Activated naive CD8-positive, alpha-beta T cell treated with anti-CD3 and anti-CD28 coated beads, Interleukin-2, amount 10 ng/mL, durations not matched to agents 7 days and 5 days (primary cell): ENCODE measurements at places on chromosomes 13 and 19. TPM values are rescaled to one million over a fixed set of nuclear protein-coding genes. Genes with fewer than 3 reads are reported as not detected.
A peak's percentile ranks its signal among the peaks of the same experiment; 100 is the strongest.

DNA sequence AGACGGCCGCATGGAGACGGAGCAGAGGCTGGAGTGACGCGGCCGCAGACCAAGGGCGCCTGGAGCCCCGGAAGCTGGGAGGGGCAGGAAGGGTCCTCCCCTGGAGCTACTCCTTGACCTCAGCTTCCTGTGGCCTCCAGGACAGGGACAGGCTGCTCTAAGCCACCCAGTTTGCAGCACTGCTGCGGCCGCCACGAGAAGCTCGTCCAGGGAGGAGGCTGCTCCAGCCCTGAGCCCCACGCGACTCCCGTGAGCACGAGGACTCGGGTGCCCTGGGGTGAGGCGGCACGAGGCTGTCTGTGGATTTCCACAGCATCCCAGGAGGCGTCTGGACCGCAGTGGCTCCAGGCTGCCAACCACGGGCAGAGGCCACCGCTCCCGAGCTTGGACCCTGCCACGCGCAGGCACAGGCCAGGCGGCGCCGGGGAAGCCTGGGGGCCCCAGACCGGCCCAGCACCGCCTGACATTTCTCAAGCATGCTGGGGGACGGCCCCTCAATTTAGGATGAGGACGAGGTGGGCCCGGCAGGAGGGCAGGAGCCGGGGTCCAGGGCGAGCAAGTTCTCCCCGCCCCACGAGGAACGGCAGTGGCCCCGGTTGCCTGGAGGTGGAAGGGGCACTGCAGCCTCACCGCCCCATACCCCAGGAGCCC is 10.7 kb downstream of the SBNO2 start:
- no peak for DNase-seq

GRCh38 chr13:29883941-29884518 is 33.6 kb upstream of the UBL3 start:
- DNase-seq = no peak

The PLEKHF1 gene
- total RNA-seq = 35.9 TPM

The C19orf33 gene
- not detected for total RNA-seq

GRCh38 chr19:57633832-57634131 is 814 bp downstream of the ZNF211 start:
- DNase-seq = no peak

DNA sequence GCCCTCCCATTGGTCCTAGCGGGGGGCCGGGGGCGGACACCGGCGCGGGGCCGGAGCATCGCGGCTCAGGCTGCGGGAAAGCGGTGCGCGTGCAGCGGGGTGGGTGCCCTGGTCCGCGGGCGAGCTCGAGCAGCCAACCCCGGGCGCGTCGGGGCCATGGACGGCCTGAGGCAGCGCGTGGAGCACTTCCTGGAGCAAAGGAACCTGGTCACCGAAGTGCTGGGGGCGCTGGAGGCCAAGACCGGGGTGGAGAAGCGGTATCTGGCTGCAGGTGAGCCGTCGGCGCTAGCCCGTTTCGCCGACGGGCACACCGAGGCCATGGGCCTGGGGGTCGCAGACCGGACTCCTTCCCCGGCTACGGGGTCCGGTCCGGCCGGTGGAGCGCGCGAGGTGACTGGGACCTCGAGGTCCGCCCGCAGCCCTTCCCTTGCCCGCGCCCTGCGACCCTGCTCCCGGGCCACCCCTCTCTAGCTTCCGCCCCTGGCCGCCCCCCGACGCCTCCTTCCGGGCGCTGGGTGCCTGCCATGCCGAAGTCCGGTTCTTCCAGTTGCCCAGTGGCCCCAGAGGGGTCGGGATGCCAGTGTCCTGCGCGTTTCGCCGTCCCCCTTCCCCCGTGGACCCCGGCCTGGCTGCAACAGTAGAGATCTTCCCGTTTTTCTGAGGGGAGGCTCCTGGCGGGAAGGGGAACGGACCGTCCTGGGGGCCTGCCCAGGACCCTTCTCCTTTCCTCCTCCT is at the start of gene REEP6:
TSS of gene REEP6 (plus strand) at position 68 of the 735 bp plus-strand sequence. CDS start at position 157, 89 bp downstream.
- no peak for DNase-seq

DNA sequence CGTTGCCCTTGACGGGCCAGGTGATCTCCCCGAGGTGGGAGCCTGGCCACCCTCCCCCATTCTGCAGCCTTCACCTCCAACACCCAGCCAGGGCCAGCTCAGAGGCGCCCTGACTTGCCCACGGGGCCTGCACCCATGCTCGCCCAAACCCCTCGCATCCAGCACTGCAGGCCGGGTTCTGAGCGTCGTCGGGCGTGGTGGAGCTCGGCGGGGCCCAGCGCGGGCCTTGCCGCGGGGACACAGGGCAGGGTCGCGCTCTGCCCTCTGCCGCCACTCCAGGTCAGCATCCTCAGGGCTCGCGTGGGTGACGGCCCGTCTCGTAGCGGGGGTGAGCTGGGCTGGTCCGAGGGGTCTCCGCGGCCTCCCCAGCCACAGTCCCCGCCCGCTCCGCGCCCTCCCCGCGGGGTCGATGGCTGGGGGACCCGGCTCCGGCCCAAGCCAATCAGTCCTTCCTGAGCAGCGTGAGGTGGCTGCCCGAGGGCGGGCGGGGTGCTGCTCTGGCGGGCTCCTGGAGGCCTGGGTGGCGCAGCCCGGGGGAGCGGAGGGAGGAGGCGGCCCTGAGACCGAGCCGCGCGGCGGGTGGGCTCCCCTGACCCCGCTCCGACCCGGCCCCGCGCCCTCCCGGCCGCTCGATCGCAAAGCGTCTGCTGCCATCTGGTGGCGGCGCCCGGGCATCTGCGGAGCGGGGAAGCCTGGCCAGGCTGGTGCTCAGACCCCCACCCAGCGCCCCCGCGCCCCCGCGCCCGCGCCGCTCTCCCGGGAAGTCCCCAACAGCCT is 61.4 kb downstream of the CCNE1 start:
- peak; percentile 87 for DNase-seq

DNA sequence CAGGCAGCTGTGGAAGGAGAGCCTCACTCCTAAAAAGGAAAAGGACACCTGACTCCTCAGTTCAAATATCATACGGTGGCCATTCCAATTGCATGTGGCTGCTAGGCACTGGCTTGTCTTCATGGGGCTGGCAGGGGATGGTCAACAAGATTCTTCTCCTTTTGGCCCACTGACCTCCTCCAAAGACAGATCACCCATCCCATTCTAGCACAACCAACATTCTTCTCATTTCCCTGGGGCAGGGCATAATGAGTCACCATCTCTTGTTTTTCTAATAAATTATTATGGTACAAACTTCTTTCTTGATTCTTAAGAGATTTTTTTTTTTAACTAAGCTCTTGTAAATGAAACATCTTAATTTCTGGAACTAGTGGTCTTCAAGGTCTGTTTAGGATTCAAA is 136.7 kb upstream of the NBEA start:
- DNase-seq = no peak

DNA sequence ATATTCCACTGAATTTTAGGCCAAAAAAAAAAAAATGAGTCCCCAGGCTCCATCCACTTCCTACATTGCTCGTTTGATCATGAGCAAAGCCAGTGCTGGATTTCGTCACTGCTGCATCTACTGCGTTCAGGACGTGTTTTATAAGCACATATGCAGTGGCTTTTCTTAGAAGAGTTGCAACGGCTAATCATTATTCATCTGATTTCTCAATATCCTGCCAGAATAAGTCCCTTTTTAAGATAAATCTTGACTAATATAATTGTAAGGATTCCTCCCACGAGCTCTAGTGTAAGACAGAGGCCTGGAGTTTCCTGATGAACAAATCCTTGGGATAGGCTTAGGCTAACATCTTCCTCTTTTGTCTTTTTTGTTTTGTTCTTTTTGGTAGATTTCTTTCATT is 19.5 kb downstream of the FAM124A start:
- DNase-seq = no peak

The COL5A3 gene
- total RNA-seq = 0.08 TPM

The TGFBR3L gene
- 2.2 TPM for total RNA-seq

GRCh38 chr13:43424412-43424811 is 362.4 kb downstream of the ENOX1 start:
- DNase-seq = no peak

GRCh38 chr19:33302974-33303790 is 848 bp upstream of the CEBPA start:
- DNase-seq = peak; percentile 51

The S1PR5 gene
- 4.7 TPM for total RNA-seq

DNA sequence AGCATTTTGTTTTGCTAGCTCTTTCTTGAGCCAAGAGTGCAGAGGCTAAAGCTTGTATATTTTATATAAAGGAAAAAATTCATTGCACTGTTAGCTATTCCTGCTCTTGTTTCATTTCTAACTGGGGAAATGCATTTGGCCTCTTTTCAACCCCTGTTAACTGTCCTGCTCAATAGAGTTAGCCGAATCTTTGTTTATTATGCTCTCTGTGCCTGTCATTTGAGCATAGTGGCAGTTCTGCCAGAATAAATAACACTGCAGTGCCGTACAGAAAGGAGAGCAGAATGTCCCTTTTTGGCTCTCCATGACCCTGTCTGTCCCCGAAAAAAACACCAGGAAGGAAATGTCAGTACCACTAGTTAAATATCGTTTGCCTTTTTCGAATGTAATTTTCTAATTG is 350.8 kb downstream of the MYO16 start:
- DNase-seq = no peak

DNA sequence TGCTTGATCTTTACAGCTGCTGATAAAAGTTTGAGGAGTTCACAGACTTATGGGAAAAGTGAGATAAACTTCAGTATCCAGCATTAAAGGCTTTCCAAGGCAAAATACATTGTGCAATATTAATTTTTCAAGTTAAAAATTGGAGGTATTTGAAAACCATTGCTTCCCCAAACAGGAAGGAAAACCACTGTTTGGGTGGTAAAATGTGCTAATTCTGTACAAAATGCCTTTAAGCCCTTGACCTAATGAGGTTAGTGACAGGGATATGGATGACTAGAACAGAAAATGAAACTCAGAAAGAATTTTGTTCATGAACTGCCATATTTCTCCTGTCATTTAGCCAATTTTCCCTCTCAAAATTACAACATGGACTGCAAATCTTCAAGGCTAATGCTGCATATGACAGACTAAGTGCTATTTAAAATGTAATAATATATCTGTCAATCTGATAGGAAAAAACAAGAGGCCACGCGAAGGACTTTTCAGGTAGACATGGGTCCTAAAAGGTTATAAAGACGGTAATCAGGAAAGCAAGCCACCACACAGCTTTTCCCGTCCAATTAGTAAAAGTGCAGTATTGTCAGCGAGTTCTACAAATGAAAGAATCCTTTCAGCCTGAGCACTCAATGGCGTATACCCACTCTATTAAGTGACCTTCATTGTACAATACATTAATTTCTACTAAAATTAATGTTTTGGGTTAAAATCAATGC is 212.8 kb downstream of the ENOX1 start:
- no peak for DNase-seq

DNA sequence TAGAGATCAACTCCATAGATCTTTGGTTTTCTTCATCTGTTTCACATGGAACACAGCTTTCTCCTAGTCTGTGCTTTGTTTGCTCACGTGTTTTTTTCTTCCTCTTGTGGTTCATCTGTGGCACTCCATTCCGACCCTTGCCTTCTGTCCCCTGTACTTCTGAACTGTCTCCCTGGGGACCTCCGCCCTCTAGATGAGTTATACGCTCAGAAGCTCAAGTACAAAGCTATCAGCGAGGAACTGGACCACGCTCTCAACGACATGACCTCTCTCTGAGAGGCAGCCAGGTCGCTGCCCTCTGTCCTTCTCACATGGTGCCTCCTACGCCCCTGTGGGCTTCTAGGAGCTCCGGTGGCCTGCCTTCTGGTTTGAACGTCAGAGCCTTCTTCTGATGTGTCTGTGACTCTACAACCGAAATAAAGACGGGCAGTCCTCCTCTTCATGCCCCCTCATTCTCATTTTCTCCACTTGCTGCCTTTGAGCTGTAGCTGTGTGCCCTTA is 16.6 kb upstream of the RAB8A start:
- no peak for DNase-seq

- no peak for DNase-seq
Observed at GRCh38 chr13:19185865-19186645, 4.4 kb upstream of the TUBA3C start.

DNA sequence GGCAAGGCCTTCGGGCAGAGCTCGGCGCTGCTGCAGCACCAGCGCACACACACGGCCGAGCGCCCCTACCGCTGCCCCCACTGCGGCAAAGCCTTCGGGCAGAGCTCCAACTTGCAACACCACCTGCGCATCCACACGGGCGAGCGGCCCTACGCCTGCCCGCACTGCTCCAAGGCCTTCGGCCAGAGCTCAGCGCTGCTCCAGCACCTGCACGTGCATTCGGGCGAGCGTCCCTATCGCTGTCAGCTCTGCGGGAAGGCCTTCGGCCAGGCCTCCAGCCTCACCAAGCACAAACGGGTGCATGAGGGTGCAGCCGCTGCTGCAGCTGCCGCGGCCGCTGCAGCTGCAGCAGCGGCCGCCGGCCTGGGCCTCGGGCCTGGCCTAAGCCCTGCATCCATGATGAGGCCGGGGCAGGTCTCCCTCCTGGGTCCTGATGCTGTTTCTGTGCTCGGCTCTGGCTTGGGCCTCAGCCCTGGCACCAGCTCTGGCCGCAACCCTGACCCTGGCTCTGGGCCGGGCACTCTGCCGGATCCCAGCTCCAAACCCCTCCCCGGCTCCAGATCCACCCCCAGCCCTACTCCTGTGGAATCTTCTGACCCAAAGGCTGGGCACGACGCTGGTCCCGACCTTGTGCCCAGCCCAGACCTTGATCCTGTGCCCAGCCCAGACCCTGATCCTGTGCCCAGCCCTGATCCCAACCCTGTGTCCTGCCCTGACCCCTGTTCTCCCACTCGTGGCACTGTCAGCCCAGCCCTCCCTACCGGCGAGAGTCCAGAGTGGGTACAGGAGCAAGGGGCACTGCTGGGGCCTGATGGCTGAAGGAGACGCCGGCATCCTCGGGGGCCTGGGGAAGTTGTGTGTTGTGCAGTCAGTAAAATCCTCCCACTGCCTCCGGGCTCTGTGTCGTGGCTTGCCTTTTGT is 2.0 kb upstream of the MCOLN1 start:
- DNase-seq = no peak

GRCh38 chr13:108383667-108384066 is 114.1 kb downstream of the TNFSF13B start:
- DNase-seq = no peak

- DNase-seq = no peak
Observed at GRCh38 chr13:107200491-107200890, 632.6 kb upstream of the ARGLU1 start.

DNA sequence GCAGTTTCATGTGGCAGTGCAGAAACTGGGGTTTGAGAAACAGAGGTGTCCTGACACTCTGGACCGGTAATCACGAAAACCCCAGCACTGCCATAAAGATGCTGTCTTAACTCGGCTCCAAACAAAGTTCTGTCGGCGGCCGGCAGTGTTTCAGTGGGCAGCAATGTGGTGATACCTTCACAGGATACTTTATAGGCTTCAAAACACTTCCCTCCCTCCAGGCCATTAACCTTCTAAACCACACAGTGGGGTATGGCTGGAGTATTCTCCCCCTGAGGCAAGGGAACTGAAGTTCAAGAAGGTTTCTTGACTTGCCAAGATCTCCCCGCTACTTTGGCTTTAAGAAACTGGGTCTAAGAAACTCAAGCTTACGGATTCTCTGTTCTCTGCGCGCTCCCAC is 1.1 kb downstream of the RUBCNL start:
- DNase-seq = no peak

DNA sequence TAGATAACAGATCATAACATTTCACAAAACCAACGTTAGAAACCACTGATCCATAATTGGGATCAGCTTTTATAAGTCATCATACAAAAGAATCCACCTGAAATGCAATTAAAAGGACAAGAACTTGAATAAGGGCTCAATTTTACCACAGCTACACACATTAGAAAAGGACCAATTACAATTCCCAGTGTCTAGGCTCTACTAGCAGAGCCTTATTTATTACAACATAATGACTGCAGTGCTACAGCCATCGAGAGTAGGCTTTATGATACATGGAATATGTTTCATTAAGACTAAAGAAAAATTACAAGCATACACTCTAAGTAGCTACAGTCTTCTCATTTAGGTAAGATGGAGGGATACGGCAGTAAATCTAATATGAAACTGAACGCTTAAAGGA is 2.9 kb downstream of the RBM26 start:
- DNase-seq = no peak

GRCh38 chr13:108897955-108898354 is 268.5 kb downstream of the MYO16 start:
- DNase-seq = peak; percentile 35
